ENCODE measurements at places on chromosomes 2 and 18. TPM values are rescaled to one million over a fixed set of nuclear protein-coding genes. Genes with fewer than 3 reads are reported as not detected.
A peak's percentile ranks its signal among the peaks of the same experiment; 100 is the strongest.

DNA sequence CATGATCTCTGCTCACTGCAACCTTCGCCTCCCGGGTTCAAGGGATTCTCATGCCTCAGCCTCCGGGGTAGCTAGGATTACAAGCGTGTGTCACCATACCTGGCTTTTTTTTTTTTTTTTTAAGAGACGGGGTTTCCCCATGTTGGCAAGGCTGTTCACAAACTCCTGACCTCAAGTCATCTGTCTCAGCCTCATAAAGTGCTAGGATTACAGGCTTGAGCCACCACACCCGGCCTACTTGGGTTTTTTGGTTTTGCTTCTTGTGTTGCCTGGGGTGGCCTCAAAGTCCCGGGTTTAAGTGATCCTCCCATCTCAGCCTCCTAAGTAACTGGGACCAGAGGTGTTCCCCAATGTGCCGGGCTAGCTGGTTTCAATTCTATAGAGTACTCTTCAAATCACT is 64.6 kb downstream of the NAPG start:
- H3K27me3 ChIP-seq: no peaks in the 10 kb centered on the region

DNA sequence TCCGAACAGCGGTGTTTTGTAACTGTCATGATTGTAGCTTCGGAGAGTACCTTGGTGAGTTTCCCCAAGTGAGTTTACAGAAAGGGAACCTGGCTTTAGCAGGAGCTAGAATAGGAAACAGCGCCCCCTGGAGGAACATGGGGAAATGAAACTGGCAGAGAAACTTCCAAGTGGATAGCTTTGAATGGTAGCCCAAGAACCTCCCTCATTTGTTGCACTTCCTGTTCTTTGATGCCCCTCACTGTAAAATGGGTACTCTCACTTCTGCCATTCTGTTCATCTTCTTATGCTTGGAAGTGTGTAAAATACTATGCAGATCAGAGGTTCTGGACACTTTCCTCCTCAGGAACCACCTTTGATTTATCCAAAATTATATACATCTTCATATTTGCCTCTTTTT is 36.2 kb downstream of the CHST10 start:
- H3K27me3 ChIP-seq: no peaks in the 10 kb centered on the region
- no peak overlapping the region for H3K4me3 ChIP-seq
- peak; percentile 80 for DNase-seq
- H3K27ac ChIP-seq: no peak overlapping the region
- H3K36me3 ChIP-seq: no peaks in the 10 kb centered on the region
- H3K4me1 ChIP-seq: no peaks in the 10 kb centered on the region

The TRPM8 gene
- total RNA-seq: under 0.01 TPM

The LRRTM1 gene
- total RNA-seq: not detected

DNA sequence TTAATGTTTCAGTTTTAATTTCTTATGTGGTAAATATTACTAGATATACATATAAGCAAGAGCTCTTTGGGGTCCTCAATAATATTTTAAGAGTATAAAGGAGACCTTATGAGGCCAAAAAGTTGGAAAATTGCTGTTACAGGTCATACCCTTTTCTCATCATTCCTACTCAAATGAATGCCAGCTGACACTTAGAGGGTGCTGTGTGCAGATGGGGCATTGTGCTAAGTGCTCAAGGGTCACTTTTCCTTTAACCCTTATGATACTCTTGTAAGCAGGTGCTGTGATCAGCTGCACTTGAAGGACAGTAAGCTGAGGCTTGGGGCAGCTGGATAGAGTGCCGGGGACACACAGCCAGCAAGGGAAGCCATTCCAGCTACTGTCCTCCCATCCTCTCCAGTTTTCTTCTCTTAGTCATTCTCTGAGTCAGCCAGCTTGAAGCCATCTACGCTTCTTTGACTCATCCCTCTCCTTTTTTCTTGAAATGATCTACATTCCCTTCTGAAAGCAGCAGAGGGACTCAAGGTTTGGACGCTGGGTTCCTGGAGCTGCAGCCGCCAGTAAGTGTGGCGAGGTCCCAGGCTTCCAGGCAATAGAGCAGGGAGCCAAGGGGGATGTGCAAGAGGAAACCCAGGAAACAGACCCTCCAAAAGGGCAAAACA is 42.0 kb upstream of the CREB1 start:
- H3K27ac ChIP-seq: no peak overlapping the region
- DNase-seq: peak; percentile 63
- H3K4me1 ChIP-seq: peaks cover under 1% of the 10 kb centered on the region
- H3K27me3 ChIP-seq: no peaks in the 10 kb centered on the region

DNA sequence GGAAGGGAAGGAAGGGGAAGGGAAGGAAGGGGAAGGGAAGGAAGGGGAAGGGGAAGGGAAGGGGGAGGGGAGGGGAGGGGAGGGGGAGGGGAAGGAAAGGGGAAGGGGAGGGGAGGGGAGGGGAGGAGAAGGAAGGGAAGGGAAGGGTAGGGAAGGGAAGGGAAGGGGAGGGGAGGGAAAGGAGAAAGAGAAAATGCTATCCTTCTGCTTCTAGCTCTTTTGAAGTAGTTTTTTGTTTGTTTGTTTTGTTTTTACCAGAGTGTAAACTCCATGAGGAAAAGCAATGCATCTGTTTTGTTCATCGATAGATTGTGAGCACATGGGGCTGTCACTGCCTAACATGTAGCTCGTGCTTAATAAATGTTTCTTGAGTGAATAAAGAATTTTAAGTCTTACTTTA is 1592.7 kb upstream of the ACVR2A start:
- no peaks in the 10 kb centered on the region for H3K36me3 ChIP-seq
- H3K27ac ChIP-seq: no peak overlapping the region
- H3K27me3 ChIP-seq: no peaks in the 10 kb centered on the region
